Pancreas (tissue), 10 donors: ENCODE measurements at places on chromosomes 1 and 21.
A peak's percentile ranks its signal among the peaks of the same experiment; 100 is the strongest.

DNA sequence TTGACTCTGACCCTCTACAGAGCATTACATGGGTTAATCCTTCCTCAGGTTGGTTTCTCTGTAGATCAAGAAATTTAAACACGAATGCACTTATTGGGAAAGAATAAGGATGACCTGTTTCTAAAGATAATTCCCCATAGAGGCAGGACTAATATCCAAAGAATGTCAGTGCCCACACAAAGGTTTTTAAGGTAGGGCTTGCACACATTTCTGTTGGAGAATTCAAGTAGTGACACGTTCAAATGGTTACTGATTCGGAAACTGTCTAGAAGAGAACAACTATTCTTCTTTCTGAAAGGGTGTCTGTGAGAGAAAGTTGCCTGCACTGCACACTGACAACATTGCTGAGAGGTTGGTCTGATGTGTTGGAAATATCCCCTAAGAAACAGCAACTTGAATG lies 167.3 kb downstream of the ZNF326 start:
- H3K27ac ChIP-seq = no peak overlapping the region
- no peaks in the 10 kb centered on the region for H3K36me3 ChIP-seq
- H3K27me3 ChIP-seq = no peaks in the 10 kb centered on the region
- H3K4me3 ChIP-seq = no peak overlapping the region

DNA sequence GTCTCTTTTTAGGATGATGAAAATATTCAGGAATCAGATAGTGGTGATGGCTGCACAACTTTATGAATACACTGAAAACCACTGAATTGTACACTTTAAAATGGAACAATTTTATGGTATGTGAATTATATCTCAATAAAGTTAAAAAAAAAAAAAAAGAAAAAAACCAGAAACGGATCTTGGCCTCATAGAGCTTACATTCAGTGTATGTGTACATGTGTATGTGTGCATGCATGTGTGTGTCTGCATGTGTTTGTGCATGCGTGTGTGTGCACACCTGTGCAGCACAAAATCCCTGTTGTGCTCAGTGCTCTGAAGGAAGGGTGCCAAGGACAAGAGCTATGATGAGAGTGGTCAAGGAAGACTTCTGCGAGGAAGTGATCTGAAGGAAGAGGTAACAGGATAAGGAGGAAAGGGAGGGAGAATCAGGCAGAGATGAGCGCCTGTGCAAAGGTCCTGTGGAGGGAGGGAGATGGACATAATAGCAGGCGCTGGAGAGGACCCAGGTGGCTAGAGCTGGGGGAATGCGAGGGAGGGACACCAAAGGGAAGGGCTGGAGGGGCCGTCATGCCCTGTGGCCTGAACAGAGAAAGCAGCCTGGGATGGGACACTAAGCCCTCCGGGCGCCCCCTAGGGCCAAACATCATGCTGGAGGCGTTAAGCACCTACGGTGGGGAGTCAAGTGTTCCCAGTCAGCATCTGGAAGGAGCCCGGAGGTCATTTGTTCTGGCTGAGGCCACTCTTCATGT lies 25.2 kb downstream of the NKAIN1 start:
- no peaks in the 10 kb centered on the region for H3K27me3 ChIP-seq
- H3K27ac ChIP-seq = no peak overlapping the region
- no peak overlapping the region for H3K4me3 ChIP-seq
- no peaks in the 10 kb centered on the region for H3K36me3 ChIP-seq
- DNase-seq = no peak

DNA sequence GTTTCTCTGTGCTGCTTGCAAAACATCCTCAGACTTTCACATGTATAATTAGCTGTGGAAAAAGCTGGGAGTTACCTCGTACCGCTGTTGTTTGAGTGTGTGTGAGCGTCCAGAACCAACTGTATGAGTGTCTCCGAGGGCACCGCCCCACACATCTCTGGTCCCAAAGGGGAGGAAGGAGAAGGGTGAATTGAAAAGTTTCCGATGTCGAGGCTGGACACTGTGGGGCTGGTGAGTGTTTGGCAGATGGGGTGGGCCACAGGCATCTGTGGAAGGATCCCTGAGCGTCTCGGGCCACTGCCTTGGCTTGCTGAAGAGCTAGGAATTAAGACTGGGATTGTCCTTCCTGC lies 1.2 kb downstream of the ATP2B4 start:
- H3K4me3 ChIP-seq = peak overlapping the region; percentile 43
- H3K27ac ChIP-seq = no peak overlapping the region
- no peaks in the 10 kb centered on the region for H3K27me3 ChIP-seq

GRCh38 chr21:25822981-25823380 lies 88.2 kb downstream of the GABPA start:
- H3K4me3 ChIP-seq = no peak overlapping the region
- H3K4me1 ChIP-seq = no peaks in the 10 kb centered on the region
- DNase-seq = no peak
- H3K27me3 ChIP-seq = no peaks in the 10 kb centered on the region

- H3K36me3 ChIP-seq = no peaks in the 10 kb centered on the region
- no peak for DNase-seq
Measured at GRCh38 chr1:67285780-67286488, 21.7 kb upstream of the IL12RB2 start.

DNA sequence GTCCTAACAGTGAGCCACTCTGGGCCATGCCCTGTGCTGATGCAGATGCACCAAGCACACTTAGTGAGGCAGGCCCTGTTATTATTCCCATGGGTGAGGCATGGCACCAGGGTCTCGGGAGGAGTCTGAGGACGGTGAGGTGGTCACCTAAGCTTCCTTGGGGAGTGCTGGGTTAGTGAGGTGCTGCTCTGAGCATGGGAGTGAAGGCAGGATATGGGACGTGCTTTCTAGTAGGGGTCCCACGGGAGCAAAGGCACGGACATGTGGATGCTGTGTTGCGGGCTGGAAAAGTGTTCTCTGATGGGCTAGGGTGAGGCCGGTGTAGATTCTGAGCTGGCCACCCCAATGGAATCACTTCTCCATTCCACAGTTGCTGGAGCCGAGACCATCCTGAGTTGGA lies 77.5 kb upstream of the CSF3R start:
- no peak overlapping the region for H3K27ac ChIP-seq
- no peaks in the 10 kb centered on the region for H3K36me3 ChIP-seq
- no peaks in the 10 kb centered on the region for H3K4me1 ChIP-seq
- no peak for DNase-seq
- H3K4me3 ChIP-seq = no peak overlapping the region

GRCh38 chr1:193543259-193543658 lies 356.8 kb upstream of the B3GALT2 start:
- H3K4me3 ChIP-seq = no peak overlapping the region
- no peaks in the 10 kb centered on the region for H3K27me3 ChIP-seq
- DNase-seq = no peak
- H3K4me1 ChIP-seq = no peaks in the 10 kb centered on the region

GRCh38 chr21:34857874-34858273 lies 189.1 kb downstream of the CLIC6 start:
- no peak overlapping the region for H3K4me3 ChIP-seq
- no peaks in the 10 kb centered on the region for H3K36me3 ChIP-seq
- H3K27me3 ChIP-seq = no peaks in the 10 kb centered on the region
- no peak for DNase-seq

DNA sequence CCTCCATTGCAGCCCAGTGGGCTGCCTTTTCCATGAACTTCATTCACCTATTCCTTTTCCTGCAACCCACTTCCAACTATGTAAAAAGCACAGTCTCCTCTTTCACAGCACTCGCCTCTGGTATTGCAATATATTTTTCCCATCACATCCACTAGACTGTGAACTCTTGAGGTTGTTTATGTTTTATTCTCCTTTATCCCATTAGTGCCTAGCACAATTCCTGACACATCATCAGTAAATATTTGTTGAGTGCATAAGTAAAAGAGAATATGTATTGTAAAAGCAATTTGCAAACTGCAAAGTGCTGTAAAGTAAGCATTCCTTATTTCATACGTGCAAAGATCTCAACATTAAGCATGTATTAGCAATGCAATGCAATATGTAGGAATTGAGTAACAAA lies 27.9 kb upstream of the NRIP1 start:
- H3K4me1 ChIP-seq = no peaks in the 10 kb centered on the region
- no peak overlapping the region for H3K4me3 ChIP-seq
- no peaks in the 10 kb centered on the region for H3K36me3 ChIP-seq
- H3K27ac ChIP-seq = no peak overlapping the region

DNA sequence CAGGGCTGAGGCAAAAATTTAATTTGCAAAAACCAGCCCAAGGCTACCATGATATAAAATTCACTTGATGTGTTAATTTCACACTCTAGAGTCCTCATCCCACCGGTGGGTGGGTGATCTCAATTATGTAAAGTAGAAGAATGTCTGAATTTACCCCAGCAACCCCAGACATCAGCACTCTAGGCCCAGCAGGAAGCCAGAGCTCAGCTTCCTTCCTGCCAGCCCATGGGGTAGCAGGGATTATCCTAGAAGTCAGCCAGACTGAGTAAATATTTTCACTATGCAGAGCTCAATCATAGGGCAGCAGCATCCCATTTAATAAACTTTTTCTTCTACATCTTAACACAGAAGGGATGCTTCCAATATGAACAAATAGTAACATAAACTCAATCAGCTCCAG lies 71.0 kb downstream of the SIPA1L2 start:
- no peak overlapping the region for H3K27ac ChIP-seq
- DNase-seq = no peak
- no peaks in the 10 kb centered on the region for H3K27me3 ChIP-seq
- no peaks in the 10 kb centered on the region for H3K36me3 ChIP-seq
- H3K4me1 ChIP-seq = no peaks in the 10 kb centered on the region

DNA sequence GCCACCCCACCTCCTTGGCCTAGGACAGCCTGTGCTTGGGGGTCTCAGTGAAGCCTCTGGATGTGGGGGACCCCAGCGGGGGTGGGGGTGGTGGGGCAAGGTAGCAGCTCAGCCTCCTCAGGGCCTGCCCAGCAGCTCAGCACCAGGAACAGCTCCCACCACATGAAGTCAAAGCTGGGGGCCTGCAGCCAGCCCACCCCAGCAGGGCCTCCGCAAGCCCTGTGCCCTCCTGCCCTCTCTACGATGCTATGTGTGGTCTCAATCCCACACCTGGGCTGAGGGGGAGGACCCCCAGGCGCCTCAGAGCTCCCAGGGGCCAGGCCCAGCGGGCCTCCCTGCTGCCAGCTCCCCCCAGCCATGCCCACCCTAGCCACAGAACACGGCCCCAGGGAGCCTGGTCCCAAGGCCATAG lies 18.6 kb downstream of the PANK4 start:
- H3K27ac ChIP-seq = no peak overlapping the region
- peaks cover 41% of the 10 kb centered on the region for H3K36me3 ChIP-seq
- no peak overlapping the region for H3K4me3 ChIP-seq
- no peaks in the 10 kb centered on the region for H3K4me1 ChIP-seq

DNA sequence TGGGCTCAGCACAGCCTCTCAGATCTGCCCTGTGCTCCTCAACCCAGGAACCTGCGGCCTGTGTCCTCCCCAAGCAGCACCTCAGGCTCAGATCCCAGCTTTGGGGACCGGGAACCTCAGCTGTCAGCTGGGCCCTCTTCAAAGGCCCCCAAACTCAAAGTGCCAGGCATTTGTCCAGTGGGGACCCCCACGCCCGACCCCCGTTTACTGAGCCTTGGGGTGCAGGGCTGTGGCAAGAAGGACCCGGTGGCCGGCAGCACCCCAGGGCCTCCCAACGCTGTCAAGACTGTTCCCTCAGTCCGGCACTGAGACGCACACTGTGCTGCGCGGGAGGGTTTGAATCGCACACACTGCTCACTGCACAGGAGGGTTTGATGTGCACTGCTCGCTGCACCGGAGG lies 35.0 kb downstream of the MORN1 start:
- peak; percentile 38 for DNase-seq
- H3K4me3 ChIP-seq = no peak overlapping the region
- no peak overlapping the region for H3K27ac ChIP-seq
- H3K4me1 ChIP-seq = no peaks in the 10 kb centered on the region
- H3K36me3 ChIP-seq = no peaks in the 10 kb centered on the region

GRCh38 chr1:4079815-4080214 lies 179.7 kb upstream of the C1orf174 start:
- no peak overlapping the region for H3K4me3 ChIP-seq
- no peak for DNase-seq
- H3K27me3 ChIP-seq = peaks cover 11% of the 10 kb centered on the region
- H3K27ac ChIP-seq = no peak overlapping the region
- H3K4me1 ChIP-seq = peaks cover 7% of the 10 kb centered on the region

DNA sequence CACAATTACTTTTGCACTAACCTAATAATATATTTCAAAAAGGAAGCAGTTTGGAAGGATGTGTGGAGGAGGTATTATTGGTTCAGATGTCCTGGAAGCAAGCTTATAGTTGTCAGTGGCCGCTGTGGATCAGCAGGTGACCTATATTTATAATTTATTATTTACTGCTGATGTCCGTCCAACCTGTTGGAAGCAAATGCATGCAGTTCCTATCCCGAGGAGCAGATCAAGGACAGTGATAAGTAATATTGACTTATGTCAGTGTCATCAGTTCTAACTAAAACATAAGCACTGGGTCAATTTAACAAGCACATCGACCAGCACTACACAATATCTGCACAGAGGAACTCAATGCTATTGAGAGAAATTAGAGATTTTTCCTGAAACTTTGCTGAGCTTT lies 270.1 kb downstream of the BRINP2 start:
- no peak overlapping the region for H3K4me3 ChIP-seq
- H3K36me3 ChIP-seq = no peaks in the 10 kb centered on the region

DNA sequence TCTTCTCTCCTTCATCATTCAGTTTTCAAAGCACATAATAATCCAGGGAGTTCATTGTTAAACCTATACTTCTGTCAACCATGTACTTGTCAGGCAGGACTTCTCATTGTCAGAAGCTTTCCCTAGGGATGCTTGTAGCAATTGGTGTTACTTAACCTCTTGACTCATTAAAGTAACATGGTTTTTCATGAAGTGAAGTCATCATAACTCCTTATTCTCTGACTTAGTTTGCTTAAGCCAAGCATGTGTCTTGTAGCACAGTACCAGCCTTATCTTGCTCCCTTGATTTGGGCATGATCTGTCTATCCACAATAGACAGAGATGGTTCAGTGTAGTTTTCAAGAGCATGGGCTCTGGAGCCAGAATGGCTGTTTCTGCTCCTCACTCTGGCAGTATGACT lies 45.3 kb downstream of the LRIG2 start:
- no peaks in the 10 kb centered on the region for H3K27me3 ChIP-seq
- no peaks in the 10 kb centered on the region for H3K4me1 ChIP-seq
- no peak overlapping the region for H3K4me3 ChIP-seq
- H3K36me3 ChIP-seq = peaks cover 27% of the 10 kb centered on the region
- H3K27ac ChIP-seq = no peak overlapping the region

DNA sequence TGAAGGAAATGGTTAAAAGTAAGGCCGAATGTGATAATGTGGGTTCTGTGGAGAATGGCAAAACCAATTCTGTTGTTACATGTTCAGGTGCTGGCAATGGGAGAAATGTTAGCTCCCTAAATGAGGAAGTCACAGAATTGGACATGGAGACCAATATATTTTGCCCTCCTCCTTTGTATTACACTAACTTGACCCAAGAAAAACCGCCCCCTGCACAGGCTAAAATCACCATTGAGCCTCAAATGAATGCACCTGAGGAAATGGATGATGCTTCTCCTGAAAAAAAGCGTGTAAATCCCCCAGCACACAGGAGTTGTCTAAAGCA lies 932 bp downstream of the MAP10 start:
- H3K27me3 ChIP-seq = no peaks in the 10 kb centered on the region
- no peak for DNase-seq
- H3K4me3 ChIP-seq = peak overlapping the region; percentile 72
- no peak overlapping the region for H3K27ac ChIP-seq
